ENCODE measurements at places on chromosomes 5 and 9.

DNA sequence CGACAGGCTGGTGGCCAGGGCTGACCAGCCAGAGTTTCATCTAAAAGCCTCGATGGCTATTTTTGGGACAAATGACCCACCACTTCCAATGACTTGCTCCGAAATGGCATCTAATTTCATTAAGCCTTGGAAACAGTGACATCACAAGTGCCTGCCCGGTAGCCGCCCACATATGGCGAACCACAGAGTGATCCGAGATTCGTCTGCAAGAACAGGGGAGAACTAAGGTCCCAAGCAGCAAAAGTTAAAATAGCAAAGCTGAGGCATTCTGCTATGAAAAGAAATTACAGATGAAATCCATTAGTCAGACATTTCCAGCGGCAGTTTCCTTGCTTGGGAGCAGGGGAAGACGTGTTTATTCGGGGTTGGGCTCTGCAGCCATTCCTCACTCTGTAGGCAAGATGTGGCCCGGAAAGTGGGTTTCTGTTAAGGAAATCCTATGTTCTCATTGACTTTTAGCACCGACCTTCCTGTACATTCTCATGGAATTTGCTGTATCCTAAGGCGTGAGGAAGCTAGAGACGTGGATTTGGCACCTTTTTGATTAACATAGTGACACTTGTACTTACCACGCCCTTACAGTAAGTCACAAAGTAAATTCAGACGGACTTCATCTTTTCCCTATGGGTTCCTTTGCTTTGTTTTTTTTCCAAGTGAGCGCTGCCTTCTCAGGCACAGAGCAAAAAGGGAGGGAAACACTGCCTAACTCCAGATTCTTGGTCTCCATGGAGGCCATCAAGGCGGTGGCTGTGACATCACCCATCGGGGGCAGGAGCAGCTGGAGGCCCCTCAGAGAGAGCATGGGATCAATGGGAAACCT, 45.1 kb downstream of the ERGIC1 start:
- no peak for DNase-seq

DNA sequence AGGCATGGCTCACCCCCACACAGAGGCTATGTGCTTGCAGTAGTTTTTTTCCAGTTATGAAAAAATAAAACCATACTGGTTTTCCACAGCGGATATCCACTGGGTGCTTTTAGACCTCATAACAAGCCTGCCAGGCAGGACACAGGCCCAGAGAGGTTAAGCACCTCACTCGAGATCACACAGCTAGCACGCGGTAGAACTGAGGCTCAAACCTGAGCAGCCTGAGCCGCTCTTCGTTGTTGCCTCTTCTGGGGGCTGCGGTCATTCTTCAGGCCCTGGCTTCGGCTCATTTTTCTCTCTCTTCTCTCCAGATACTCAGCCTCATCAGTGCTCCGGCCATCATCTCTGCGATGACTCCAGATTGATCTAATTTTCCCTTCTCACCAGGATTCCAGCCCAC, 196.0 kb downstream of the TTLL11 start:
- no peak for DNase-seq

DNA sequence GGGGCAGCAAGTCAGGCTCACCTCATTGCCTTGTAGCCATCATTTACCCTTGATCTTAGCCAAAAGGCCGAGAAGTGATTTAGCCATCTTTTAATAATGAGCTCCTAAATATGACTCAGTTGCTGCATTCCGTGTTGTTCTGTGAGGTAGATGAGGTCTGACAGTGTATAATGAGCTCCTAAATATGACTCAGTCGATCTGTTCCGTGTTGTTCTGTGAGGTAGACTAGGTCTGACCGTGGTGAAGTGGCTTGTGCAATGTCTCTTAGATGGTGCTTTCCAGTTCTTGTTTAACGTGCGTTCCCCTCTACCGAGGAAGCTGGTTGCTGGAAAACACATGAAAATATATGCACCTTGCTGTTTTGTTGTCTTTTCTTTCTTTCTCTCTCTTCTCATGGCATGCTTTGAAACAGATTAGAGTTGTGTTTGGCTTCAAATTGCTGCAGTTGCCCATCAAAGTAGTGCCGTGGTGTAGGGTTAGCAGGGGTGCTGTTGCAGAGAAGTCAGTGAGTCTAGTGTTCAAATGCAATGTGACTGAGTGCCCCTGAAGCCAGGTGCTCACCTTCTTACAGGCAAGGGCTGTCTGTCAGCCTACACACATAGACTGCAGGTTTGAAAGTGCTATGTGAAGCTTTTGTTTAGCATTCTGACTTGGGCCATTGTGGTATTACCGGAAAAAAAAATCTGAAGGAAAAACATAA, 118.6 kb downstream of the KDM4C start:
- no peak for DNase-seq

DNA sequence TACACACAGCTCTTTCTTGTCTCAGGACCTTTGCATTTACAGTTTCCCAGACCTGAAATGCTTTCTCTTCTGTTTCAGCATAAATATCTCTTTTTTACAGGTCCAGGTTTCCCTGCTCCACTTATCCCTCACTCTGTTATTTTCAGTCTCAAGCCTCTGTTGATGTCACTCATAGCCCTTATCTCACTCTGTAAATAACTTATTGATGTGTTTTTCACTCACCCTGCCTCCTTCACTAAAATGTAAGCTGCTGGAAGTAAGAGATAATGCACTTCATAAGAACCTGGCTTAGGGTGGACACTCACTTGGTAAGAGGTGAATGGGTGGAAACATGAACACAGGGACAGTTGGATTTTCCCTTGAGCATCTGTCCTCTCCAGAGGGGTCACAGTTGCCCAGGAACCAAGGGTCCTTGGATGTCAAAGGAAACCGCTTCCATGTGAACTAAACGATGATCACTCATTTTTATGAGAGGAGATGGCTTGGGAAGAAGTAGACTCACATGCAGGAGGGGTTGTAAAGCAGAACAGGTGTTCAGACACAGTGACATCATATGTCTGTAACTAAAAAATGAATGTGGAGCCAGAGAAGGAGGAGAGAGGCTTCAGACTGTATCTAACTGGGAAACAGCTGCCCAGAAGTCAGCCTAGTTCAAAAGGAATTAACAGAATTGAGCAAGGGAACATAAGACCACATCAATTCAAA, 5.5 kb upstream of the HTR4 start:
- no peak for DNase-seq

DNA sequence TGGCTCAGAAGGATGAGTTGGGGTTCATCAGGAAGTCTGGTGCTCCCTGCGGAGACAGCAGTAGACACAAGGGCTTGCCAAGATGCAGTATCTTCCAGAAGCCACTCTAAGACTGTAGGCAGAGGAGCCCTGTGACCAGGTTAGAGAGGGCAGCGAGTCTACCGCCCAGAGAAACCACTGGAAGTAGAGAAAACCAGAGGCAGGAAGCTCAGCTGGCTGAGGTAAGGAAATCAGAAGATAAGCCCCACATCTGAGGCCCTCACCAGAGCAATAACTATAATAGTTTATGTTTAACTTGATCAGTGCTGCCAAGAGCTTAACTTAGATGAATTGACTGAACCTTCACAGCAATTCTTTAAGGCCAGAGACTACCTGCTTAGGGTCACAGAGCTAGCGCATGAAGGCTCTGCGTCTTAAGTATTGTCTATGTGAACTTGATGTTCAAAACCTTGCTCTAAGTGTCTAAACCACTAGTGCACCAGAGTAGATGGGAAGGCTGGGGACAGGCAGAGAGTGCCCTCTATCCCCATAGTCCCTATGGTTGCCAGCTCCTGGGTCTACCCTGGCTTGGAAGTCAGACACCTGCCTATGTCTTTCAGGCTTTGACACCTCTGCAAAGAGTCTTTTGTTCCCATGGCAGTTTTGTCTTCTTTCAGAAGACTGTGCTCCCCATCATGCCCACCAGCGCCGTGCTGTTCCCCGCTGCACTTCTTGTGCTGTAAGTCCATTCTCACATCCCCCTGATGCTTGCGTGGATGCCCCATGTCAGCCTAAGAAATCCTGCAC, 228.2 kb upstream of the KLF4 start:
- DNase-seq: no peak

GRCh38 chr5:32955814-32956213, 244.7 kb downstream of the NPR3 start:
- no peak for DNase-seq

All from brain pericyte (primary cell).